ENCODE measurements at places on chromosomes 3 and 15.
A peak's percentile ranks its signal among the peaks of the same experiment; 100 is the strongest.

- DNase-seq = peak; percentile 8
These were observed 1248.5 kb downstream of the ROBO1 start for GRCh38 chr3:78519281-78519680.

DNA sequence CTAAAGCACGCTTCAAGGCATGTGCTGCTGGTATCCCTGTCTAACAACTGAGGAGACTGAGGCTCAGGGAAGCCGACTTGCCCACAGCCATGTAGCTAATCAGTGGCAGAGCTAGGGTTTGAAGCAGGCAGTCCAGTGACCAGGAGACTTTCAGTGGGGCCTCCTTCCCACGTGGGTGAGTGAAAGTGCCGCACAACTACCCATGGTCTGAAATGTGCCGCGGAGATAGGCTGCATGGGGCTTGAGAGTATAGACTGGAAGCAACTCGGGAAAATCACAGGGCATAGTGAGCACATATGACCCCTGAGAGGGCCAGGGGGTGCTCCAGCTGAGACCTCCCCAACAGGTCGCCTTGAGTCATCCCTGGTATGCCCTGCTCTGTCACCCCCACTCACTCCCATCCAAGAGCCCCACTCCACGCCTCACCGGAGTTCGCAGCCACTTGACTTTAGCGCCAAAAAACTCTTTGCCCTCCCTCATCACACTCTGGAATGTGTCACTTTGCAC is 19.1 kb downstream of the FAM174B start:
- DNase-seq = no peak

DNA sequence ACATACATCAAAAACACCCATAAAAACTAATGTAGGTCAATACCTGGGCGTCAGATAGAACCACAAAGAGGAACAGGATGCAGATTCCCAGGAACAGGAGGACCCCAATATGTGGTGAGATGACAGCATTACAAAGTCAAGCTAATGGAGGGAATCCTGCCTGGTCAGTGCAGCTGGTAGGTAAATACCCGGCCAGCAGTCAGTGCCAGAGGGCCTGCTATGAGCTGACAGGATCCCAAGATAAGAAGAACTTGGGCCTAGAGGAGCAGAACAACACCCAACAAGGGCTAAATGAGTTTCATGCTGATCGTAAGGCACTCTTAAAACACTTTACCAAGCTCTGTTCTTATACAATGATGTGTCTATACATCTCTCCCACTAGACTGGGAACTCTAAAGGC is 61.2 kb upstream of the KCNMB2 start:
- no peak for DNase-seq

DNA sequence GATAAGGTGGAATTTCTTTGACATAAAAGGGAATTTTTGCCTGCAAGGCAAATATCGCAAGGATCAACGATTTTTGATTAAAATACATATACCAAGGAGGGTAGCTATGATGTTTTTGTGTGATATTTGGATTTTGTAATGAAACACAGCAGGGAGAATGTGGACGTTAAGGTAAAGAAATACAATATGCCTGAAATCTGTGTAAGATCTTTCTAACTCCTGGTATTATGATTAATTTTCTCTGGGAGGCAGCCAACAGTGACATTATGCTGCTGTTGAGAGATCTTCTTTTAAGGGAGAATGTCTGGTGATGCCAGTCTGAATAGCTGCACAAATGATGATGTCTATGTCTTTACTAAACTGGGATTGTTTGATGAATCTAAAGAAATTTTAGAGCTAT is 972.2 kb downstream of the SQOR start:
- peak; percentile 1 for DNase-seq

DNA sequence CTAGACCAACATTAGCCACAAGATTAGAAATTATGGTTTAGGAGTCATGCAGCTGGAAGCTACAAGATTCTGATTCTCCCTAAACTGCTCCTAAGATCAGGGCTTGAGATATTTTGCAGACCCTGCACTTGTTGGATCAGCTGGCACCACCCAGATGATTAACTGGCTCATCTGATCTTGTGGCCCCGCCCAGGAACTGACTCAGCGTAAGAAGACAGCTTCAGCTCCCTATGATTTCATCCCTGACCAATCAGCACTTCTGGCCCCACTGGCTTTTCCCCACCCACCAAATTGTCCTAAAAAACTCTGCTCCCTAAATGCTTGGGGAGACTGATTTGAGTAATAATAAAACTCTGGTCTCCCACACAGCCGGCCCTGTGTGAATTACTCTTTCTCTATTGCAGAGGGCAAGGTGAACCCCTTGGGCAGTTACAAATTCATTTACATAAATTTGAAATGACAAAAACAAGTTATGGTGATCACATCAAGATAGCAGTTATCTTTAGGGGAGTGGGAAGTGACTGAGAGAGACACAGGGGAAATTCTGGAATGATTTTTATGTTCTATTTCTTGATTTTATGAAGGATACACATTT is 76.5 kb downstream of the CD200R1L start:
- peak; percentile 93 for DNase-seq

GRCh38 chr3:39170461-39170860 is 17.1 kb upstream of the CSRNP1 start:
- no peak for DNase-seq

GRCh38 chr3:11494131-11494916 is 149.4 kb downstream of the VGLL4 start:
- no peak for DNase-seq

- peak; percentile 8 for DNase-seq
These were observed 619 bp upstream of the CMTM8 start for GRCh38 chr3:32237670-32238452.

DNA sequence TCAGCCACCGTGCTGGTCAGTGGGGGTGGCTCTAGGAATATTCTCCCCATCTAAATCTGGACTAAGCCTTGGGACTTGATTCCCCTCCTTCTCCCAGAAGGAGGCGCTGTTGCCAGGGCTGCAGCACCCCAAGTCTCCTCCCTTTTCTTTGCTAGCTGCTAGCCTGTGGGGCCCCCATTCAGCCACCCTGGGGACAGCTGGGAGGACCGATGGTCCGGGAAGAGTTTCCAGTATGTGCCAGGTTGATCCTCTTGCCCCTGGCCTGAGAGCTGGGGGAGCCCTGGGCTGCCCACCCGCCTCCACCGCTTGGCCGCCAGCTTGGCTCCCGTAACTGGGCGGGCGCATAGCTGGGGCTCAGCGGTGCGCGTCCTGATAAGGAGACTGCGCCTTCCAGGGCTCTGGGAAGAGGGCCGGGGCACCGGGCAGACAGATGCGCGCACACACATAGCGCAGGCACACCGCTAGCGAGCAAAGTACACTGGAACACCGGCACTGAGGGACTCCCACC is 4.2 kb downstream of the SMAD6 start:
- no peak for DNase-seq

- DNase-seq = no peak
These were observed 308.5 kb upstream of the PROK2 start for GRCh38 chr3:72093270-72093991.

DNA sequence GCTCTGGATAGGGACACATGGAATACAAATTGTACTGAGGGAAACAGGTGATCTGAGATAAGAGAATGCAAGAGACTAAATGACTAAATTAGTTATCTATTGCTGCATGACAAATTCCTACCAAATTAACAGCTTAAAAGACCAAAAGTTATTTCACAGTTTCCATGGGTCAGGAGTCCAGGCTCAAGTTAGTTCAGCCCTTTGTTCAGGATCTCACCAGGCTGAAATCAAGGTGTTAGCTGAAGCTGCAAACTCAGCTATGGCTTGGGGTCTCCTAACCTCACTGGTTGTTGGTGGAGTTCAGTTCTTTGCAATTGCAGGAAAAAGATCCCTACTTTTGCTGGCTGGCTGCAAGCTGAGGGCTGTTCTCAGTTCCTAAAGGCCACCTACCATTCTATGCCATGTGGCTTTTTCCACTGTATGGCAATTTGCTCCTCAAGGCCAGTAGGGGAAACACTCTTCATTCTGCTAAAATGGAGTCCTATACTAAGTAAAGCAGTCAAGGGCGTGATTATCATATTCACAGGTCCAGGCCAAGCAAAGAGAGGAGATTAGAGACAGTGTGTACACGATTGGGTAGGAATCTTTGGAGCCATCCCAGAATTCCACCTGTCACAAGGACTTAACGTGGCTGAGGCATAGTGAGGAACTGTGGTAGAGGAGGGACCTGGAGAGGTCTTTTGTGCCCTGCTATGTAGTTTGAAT is 53.7 kb downstream of the THRB start:
- DNase-seq = no peak

DNA sequence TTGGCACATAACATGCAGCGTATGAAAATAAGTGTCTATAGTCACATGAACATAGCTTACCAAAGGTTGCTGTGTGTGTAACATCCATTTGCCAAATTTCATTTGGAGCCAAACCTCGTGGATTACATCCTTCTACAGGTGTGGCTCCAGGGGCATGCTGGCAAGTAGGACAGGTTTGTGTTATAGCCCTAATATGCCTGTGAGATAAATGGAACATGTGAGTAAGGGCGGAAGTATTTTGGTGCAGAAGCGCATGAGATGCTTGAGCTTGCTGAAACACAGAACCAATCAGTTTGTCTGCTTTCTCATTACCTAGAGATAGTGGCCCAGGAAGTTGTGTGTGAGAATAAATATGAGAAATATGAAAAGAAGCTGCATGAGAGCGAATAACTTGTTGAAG is 21.8 kb upstream of the XCR1 start:
- DNase-seq = no peak
